ENCODE measurements at places on chromosomes 11 and 22.

DNA sequence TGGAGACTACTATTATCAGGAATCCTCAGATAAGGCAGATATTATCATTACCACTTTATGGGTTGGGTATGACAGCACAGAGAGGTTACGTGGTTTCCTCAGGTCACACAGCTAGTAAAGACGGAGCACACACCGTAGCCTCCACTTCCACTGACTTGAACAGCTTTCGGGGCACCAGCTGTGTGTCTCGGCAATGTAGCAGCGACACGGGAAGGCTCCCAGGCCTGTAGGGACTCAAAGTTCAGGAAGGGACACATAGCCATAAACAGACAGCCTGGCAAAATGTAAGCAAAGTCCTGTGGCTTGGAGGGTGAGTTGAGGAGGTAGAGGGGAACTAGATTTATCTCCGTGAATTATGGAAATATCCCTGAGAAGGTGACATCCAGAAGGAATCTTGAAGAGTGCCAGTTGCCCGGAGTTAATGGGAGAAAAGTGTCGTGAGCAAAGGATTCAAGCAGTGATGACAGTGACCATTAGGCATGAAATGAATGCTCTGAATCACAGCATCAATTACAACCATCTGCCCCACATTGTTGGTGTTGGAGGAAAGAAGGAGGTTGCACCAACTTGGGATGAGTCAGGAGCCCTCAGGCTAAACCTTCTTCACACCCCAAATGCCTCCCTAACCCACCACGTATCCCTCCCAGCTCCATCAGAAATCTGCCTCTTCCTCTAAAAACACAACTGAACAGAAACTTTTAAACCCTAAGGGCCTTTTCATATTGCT is 106.7 kb upstream of the ASPHD2 start:
- DNase-seq = peak; percentile 83

DNA sequence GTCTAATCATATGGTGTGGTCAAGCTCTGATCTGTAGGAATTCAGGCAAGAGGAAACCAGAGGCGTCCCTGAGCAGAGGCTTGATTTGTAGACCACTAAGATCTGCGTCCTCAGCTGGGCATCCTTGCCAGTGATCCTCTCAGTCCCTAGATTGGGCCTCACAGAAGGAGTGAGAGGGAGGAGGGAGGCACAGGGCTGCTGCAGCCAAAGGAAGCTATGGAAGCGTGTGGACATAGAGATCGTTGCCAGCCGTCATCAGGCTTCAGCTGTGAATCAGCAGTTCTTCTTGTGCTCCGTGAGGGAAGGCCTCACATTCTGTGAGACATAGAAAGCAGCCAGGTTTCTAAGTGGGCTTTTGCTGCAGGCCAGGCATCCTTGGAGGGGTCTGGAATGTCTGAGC is 254.6 kb upstream of the KIRREL3 start:
- no peak for DNase-seq

- DNase-seq = peak; percentile 58
These were observed 9.6 kb downstream of the ADM start for GRCh38 chr11:10314199-10315072.

GRCh38 chr11:69274531-69275016 is 19.4 kb upstream of the MYEOV start:
- no peak for DNase-seq

DNA sequence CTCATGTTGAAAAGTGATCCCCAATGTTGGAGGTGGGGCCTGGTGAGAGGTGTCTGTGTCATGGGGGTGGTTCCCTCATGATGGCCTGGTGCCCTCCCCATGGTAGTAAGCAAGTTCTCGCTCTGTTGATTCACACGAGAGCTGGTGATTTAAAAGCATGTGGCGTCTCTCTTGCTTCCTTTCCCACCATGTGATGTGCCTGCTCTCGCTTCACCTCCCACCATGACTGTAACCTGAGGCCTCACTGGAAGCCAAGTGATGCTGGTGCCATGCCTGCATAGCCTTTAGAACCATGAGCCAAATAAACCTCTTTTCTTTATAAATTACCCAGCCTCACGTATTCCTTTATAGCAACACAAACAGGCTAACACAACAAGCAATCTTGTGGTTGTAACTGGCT is 52.4 kb downstream of the VSIG10L2 start:
- peak; percentile 8 for DNase-seq

GRCh38 chr22:21802673-21803072 is 64.8 kb downstream of the MAPK1 start:
- DNase-seq = no peak

- peak; percentile 33 for DNase-seq
These were observed 83.0 kb downstream of the TRAF6 start for GRCh38 chr11:36427079-36427478.

DNA sequence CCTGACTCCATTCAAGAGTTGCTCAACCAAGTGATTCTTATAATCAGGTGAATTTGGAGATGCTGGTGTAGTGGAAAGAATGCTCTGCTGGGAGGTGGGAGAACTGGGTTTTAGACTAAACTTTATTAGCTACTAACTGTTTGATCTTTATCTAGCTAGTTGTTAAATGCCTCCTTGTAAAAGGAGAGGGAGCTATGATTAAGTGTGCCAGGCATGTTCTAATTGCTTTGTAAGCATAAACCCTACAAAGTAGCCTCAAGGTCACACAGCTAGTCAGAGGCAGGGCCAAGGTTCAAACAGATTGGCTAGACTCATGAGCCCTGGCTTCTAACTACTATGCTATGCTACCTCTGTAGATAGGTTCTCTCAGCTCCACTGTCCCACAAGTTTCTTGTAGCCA is 105.5 kb downstream of the NXPE2 start:
- no peak for DNase-seq

- no peak for DNase-seq
These were observed 711.3 kb downstream of the OPCML start for GRCh38 chr11:132821014-132821413.

- no peak for DNase-seq
These were observed 553.5 kb downstream of the TBC1D22A start for GRCh38 chr22:47315862-47316419.

DNA sequence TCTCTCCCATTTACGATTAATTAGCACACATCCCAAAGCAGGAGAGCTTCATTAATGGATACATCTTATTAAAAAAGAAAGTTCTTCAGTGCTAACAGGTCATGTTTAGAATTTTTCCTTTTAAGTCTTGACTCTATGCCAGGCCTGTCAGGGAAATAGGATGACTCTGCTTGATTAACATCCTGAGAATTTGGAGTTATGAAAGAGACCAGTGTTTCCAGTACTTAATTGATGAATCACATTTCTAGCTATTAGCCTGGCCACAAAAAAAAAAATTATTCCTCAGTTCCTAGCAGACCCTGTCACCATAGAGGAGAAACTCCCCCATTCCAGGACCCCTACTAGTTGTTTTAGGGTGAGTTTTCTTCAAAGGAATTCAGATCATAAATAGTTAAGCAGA is 23.6 kb upstream of the ME3 start:
- peak; percentile 94 for DNase-seq

Data from fibroblast of mammary gland (primary cell).